ENCODE measurements at places on chromosomes 1 and 21.

DNA sequence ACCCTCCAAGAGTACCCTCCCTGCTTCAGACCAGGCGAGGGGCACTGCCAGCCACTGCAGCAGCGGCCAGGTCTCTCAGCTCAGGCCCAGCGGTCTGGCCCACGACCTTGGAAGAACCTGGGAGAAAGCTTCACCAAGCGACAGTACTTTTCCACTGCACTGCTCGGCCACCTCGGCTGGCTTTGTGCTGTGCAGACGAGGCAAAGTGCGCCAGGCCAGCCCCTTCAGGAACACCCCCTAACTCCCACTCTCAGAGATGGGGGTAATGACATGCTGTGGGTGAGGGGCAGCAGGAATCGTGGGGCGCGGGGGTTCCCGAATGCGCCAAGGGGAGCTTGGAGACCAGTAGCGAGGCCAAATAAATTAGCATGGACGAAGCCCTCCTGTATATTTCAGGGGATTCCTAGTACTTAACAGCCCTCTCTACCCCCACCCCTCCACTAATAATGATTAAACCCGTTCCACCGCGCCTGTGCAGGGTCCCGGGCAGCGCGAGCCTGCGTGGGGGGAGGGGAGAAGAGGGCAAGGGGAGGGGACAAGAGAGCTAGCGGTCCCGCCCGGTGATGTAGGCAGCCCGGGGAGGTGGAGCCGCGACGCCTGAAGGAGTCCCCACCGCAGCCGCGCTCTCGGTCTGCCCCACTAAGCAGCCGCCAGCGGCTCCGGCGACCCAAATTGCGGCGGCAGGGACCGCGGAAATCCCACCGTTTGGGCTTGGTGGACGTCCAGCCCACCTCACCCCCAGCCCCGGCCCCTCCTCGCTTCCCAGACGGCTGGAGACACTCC lies at the start of gene FAM43B:
TSS of gene FAM43B (plus strand) at position 629 of the 783 bp plus-strand sequence. CDS start 401 bp downstream, outside the sequence.
- DNase-seq: no peak

DNA sequence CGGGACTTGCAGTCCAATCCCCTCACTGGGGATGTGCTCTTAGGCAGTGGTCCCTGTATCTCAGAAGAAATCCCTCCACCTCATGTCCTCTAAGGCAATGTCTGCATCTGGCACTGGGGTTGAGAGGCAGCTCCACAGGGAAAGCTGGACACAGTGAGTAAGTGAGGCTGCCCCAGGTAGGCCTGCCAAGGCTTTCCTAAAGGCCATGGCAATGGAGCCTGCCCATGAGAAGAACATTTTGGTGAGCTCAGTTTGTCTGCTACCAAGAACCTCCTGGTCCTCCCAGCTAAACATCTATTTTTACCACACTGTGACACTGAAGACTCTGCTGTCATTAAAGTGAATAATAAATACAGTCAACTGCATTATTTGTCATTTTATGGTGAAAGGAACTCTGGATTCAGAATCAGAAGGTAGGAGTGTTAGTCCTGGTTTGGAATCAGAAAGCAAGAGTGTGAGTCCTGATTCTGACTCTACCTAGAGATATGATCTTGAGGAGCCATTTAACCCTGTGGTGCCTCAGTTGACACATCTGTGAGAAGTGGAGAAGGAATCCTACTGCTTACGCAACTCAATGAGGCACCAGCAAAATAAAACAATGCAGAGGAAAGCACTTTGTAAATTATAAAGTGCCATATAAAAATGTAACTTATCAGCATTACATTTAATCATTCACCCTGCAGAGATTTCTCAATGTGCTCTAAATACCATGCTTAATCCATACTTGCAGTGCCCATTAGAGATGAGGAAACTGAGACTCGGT lies 41.0 kb downstream of the TBX15 start:
- no peak for DNase-seq

DNA sequence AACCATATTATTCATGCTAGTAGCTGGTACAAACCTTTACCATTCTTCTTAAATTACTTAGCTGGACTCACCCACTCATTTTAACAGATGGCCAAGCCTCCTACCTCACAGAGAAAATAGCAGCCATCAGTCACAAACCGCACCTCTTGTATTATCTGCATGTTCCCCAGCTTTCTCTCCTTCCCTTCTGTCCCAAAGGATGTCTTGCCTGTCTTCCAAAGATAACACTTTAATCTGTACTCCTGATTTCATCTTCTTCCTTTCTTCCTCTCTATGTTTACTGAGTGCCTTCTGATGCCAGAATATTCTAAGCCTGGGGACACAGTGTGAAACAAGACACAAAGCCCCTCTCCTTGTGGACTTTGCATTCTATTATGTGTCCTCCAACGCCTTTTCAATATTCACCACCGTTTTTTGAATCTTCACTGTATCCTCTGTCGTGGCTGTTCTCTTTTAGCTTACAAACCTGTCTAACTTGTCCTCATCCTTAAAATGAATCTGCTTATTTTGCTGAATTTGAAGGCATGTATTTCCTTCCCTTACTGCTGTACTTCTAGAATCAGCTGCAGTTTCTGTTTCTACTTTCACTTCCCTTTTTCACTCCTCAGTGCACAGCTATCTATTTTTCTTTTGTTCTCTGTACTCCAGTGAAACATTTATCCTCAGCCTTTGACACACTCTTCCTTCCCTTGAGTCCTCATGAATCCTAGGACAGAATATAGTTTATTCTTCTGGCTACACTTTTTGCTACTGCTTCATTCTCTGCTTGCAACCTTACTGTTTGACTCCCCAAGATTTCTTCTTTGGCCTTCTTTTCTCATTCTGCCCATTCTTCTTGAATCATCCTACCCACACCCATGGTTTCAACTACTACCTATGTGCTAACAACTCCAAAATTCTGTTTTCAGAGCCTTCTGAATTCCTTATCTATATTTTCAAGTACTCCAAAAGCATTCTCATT lies 216.9 kb upstream of the SAMSN1 start:
- DNase-seq: peak; percentile 75

GRCh38 chr1:27037518-27037917 lies 24.9 kb upstream of the TENT5B start:
- no peak for DNase-seq

- no peak for DNase-seq
Measured at GRCh38 chr1:228293393-228293792, 85.5 kb downstream of the OBSCN start.

DNA sequence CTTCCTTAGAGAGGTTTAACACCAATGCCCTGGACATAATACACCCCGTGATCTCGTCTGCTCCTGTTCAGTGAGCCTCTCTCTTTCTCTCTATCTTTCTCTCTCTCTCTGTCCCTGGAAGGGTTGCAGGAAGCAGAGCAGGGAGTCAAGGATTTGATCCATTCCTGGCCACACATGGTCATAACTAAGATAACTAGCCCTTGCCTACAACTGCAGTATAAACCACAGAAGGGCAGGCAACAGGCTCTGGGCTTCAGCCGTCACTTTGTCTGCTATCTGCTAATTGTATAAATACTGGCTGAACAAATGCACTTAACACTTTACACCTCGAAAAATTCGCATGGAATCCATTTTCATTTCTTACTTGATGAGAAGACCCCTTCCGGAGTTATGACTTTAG lies 357.5 kb upstream of the RUNX1 start:
- DNase-seq: no peak

GRCh38 chr1:183932412-183932811 lies 105.1 kb downstream of the COLGALT2 start:
- no peak for DNase-seq

DNA sequence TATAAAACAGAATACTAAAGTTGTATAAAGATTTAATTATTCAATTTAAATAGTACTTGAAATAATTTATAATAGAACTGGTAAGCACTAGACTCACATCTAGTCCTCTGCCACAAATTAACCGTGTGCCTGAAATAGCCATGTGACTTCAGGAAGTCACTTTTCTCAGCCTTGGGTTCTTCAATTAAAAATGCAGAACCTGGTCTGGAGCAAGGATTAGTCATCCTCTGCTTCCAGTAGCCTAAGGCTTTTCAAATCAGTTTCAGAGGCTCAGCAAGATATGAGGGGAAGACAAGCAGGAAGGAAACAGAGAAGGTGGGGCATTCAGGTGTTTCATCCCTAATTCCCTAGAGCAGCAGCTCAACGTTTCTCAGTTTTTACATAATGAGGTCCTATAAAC lies 23.0 kb downstream of the DPH5 start:
- peak; percentile 72 for DNase-seq
